SK-MEL-5 (cell line): ENCODE measurements at places on chromosomes 1 and 21. TPM values are rescaled to one million over a fixed set of nuclear protein-coding genes. Genes with fewer than 3 reads are reported as not detected.

TRAPPC10 gene
- 19.9 and 24.3 TPM in 2 replicates for total RNA-seq

HMGN1 gene
- total RNA-seq, result 209 and 222 TPM in 2 replicates

GRCh38 chr1:4515727-4516289 is 138.6 kb upstream of the AJAP1 start:
- DNase-seq, result no peak

- no peak for DNase-seq
These were observed 46.5 kb upstream of the CNN3 start for GRCh38 chr1:94973309-94973922.
